Chondrocyte (in vitro differentiated cells): ENCODE measurements at places on chromosomes 12 and 14. TPM values are rescaled to one million over a fixed set of nuclear protein-coding genes. Genes with fewer than 3 reads are reported as not detected.

Gene VASH1
- 26.0 to 41.8 TPM (median 29.7 TPM) in 3 replicates for total RNA-seq

DNA sequence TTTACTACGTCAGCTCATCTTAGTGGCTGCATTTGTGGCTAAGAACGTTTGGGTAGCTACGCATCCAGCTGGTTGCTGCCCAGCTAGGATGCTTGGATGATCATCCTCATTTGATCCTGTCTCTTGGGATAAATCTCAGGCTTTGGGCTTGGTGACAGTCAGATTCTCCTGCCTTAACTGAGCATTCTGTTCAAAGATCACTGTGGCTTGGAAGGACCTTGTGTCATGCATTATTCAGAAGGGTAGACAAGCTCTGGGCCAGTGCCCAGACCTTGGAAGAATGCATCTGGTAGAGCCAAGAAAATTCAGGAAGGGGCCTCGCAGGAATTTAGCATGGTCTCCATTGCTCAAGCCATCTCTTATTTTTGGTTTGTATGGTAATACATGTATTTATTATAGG lies 188.4 kb downstream of the NRXN3 start:
- no peak overlapping the region for H3K27ac ChIP-seq
- H3K36me3 ChIP-seq = no peaks in the 10 kb centered on the region
- DNase-seq = no peak

- DNase-seq = no peak
- no peak overlapping the region for H3K27ac ChIP-seq
- H3K4me1 ChIP-seq = peaks cover 8% of the 10 kb centered on the region
- no peak overlapping the region for H3K4me3 ChIP-seq
Measured at GRCh38 chr12:111997300-111997699, 15.7 kb downstream of the TMEM116 start.

- H3K4me3 ChIP-seq = no peak overlapping the region
- no peaks in the 10 kb centered on the region for H3K36me3 ChIP-seq
- no peaks in the 10 kb centered on the region for H3K4me1 ChIP-seq
- no peak overlapping the region for H3K27ac ChIP-seq
- peaks cover 16% of the 10 kb centered on the region for H3K27me3 ChIP-seq
Measured at GRCh38 chr12:75271576-75271975, 58.5 kb downstream of the CAPS2 start.

- no peak overlapping the region for H3K4me3 ChIP-seq
- no peak overlapping the region for H3K27ac ChIP-seq
- no peaks in the 10 kb centered on the region for H3K27me3 ChIP-seq
- no peaks in the 10 kb centered on the region for H3K4me1 ChIP-seq
- DNase-seq = no peak
Measured at GRCh38 chr12:84072961-84073360, 839.6 kb downstream of the SLC6A15 start.

- H3K36me3 ChIP-seq = no peaks in the 10 kb centered on the region
- peaks cover 20% of the 10 kb centered on the region for H3K4me1 ChIP-seq
- no peak overlapping the region for H3K4me3 ChIP-seq
- no peaks in the 10 kb centered on the region for H3K27me3 ChIP-seq
- DNase-seq = no peak
Measured at GRCh38 chr14:22997676-22998323, 12.1 kb downstream of the C14orf93 start.

GRCh38 chr14:63180011-63180410 lies 24.2 kb upstream of the RHOJ start:
- H3K4me1 ChIP-seq = no peaks in the 10 kb centered on the region
- DNase-seq = no peak
- no peak overlapping the region for H3K4me3 ChIP-seq
- H3K36me3 ChIP-seq = no peaks in the 10 kb centered on the region
- H3K27me3 ChIP-seq = no peaks in the 10 kb centered on the region
- H3K27ac ChIP-seq = no peak overlapping the region

Gene HOXC12
- total RNA-seq = not detected in 3 replicates

DNA sequence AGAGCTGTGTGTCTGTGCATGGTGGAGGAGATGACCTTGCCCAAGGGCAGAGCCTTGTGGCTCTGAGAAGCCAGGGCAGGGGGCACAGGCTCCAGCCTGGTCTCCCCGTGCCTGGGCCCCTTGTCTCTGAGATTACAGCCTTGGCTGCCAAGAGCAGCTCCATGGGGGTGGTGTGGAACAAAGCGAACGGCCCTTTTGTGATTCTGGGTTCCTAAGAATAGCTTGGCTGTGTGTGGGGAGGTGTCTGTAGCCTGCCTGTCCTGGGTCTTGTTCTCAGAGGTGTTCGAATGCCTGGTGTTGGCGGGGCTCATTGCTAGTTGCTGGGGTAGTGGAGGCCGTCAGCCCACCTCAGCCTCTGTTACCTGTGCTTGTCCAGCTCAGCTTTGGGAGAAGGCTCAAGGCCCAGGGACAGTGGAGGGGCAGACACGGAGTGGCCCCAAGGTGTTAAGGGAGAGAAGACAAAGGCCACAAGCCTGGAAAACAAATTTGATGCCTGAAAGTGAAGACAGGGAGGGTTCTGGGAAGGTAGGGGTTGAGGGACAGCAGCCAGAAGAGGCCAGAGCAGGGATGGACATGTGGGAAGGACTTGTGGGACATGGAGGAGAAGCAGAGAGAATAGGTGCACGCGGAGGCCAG lies 7.4 kb upstream of the MYH7 start:
- no peaks in the 10 kb centered on the region for H3K36me3 ChIP-seq
- peak; percentile 55 for DNase-seq
- no peak overlapping the region for H3K4me3 ChIP-seq
- peaks cover 28% of the 10 kb centered on the region for H3K27me3 ChIP-seq
- no peak overlapping the region for H3K27ac ChIP-seq
